Type B pancreatic cell (in vitro differentiated cells): ENCODE measurements at places on chromosomes 4 and X. TPM values are rescaled to one million over a fixed set of nuclear protein-coding genes. Genes with fewer than 3 reads are reported as not detected.

DNA sequence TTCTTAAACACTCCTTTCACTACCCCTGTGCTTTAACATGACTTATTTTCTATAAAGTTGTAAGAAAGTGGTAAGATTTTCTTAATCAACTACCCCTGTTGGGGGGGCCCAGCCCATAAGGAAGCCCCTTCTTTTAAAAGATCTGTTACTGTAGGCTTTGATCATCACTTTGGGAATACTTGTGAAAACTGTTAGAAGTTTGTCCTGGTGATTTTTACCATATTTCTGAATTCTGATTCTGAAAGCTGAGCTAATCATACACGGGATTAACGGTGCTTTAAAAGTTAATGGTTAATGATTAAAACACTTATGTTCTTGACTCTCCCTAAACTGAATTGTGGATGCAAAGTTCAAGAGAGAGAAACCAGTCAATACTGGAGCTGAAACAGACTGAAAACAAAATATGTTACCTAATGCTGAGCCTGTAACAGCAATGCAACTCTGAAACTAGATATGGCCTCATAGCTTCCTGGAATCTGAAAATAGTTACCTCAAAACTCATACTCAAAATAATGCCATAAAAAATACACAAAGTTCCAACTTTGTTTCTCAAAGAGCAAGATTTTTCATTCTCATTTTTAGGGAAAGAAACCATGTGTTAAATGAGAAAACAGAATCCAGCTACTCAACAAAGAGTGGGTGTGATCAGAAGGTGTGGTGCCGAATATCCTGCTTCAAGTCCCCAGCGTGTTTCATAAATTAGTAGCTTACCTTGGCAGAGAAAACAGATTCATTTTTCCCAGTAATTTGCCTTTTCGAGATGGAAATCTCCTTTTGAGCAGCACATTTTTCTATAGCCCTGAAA lies 31.6 kb downstream of the ADH7 start:
- DNase-seq = no peak

DNA sequence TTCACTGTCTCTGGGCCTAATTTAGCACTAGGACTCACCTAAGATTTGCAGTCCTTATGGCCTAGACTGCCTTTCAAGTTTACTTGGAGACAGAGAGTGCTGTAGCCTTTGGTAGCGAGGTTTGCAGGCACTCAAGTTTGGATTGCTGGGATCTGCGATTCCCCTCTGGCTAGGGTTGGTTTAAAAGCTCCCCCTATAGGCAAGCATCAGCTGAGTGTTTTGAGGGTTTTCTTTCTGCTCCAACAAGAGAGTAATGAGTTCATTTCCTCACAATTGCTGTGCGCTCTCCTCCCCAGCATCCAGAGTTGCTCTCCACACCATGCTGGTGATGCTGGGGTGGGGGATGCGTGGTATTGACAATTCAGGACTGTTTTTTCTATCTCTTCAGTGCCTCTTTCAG lies 206.9 kb downstream of the GLUD2 start:
- DNase-seq = no peak

GRCh38 chr4:153488006-153488891 lies 22.1 kb downstream of the TMEM131L start:
- no peak for DNase-seq

- no peak for DNase-seq
Measured at GRCh38 chr4:38752372-38752940, 30.3 kb downstream of the TLR10 start.

- DNase-seq = no peak
Measured at GRCh38 chr4:60930866-60931265, 269.3 kb upstream of the ADGRL3 start.

- no peak for DNase-seq
Measured at GRCh38 chr4:44235897-44236296, 212.7 kb downstream of the KCTD8 start.

DNA sequence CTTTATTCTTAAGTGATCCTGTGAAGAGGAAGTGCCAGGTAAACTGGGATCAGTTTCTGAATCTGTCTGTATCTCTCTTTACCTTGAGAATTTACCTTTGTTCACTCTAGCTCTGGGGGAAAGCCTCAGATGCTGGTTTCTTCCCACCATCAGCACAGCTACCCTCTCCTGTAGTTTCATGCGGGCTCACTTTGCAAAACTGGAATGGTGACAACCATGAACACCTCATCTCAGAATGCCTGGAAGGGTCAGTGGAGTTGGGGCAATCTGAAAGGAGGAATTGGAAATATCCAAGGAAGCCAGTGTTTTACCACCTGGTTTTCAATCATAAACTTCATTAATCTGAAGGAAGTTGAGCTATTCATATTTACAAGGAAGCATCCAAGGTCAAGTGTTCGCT lies 30.8 kb upstream of the DCX start:
- DNase-seq = no peak

DNA sequence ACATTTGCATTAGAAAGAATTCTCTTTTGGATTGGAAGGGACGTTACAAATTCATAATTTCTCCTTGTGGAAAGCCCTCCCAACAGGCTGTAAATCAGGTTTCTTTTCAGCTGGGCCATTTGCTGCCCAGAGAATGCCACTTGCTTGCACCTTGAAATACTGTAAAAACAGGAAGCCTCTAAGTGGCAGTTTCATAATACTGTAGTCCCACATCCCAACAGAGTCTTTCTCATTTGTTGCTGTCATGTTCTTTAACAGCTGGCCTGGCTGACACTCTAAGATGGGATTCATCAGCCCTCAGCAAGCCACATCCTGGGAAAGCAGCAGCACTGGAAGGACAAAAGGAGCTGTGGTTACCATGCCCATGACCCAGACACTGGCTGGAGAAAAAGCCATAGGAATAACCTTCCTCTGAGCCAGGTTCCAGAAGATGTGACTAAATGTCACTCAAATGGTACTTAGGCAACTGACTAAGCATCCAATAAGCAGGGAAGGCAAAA lies 221.9 kb upstream of the MBNL3 start:
- no peak for DNase-seq

- no peak for DNase-seq
Measured at GRCh38 chrX:19156186-19156585, 33.9 kb upstream of the ADGRG2 start.

GRCh38 chr4:90994851-90995574 lies 867.8 kb downstream of the CCSER1 start:
- DNase-seq = no peak

- DNase-seq = no peak
Measured at GRCh38 chrX:133410550-133410949, 4.7 kb downstream of the GPC4 start.

GRCh38 chr4:28427306-28428085 lies 1566.9 kb downstream of the STIM2 start:
- DNase-seq = no peak

DNA sequence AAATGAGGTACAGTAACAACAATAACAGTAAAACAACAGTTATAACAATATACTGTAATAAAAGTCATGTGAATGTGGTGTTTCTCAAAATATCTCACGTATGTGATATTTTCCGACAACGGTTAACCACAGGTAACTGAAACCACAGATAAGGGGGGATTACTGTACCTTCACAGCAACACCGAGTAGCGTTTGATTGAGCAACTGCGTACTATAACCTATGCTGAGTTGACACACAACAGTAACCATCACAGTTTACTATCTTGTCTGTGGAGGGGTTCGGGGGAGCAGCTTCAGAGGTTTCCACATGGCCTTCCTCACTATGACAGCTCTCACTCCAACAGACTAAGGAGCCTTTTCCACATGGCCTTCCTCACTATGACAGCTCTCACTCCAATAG lies 13.4 kb downstream of the RBMX2 start:
- no peak for DNase-seq

GRCh38 chr4:616911-617643 lies 8.3 kb upstream of the PDE6B start:
- DNase-seq = peak; percentile 64

- no peak for DNase-seq
Measured at GRCh38 chr4:2599304-2599654, 62.8 kb downstream of the FAM193A start.

- DNase-seq = no peak
Measured at GRCh38 chrX:19019996-19020395, 36.1 kb upstream of the PHKA2 start.

DNA sequence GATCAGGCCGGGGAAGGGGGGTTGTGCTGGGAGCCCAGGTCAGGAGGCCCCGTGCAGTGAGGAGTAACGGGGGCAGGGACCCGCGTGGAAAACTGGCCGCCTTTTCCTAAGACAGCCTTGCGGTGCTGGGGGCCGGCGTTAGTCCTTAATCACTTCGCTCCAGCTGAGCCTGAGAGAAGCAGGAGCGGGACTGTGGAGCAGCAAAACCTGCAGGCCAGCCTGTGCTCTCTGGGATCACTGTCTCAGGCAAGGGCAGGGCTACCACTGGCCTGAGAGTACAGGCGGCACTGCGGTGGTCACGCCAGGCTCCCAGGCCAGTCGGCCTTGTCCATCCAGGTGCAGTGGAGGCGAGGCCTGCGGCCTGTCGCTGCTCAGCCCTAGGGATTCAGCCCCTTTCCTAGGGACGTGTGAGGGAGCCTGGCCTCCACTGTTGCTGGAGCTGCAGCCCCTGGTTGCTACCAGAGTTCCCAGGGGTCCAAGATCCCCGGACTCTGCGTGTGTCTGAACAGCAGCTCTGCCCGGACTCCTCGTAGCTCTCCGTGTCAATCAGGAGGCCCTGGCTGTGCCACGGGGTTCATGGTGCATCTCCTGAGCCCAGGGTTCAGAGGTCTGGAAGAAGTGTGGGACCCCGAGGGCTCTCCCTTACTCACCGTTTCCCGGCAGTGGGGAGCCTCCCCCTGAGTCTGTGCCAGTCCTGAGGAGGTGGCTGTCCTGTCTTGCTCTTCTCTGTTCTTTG lies 2141.7 kb upstream of the TENM3 start:
- DNase-seq = no peak

DNA sequence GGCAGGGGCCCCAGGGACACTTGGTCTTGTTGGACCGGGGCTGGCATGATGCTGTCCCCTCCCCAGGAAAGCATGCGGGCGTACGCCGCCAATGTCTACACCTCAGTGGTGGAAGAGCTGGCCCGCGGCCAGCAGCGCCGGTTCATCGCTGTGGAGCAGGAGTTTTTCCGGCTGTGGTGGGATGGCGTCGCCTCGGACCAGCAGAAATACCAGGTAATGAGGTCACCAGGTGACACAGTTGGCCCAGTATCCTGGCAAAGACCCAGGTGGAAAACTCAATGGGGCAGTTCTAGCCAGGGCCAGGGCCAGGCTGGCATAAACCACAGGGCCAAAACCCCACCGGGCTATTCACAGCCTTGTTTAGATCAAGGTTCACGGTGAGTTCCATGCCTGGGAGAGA lies 1.5 kb downstream of the MAN2B2 start:
- no peak for DNase-seq

- no peak for DNase-seq
Measured at GRCh38 chr4:140705625-140706275, 50.4 kb downstream of the TBC1D9 start.

DNA sequence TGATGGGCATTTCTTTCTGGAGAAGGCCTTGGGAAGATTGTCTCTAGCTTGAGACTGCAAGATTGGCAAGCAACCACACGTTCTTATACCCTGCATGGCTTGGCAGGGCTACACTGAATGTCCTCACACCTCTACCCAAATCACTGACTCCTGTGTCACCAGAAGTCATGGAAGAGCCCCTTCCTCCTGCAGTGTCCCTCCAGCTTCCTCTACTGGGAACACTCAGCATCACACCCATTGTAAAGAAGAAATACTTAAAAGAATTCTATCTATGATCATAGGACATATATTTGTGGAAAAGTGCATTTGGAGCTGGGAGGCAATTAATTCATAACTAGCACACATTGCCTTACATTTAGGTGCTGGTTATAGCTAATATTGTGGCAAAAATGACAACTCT lies 113.1 kb downstream of the CCSER1 start:
- no peak for DNase-seq

DNA sequence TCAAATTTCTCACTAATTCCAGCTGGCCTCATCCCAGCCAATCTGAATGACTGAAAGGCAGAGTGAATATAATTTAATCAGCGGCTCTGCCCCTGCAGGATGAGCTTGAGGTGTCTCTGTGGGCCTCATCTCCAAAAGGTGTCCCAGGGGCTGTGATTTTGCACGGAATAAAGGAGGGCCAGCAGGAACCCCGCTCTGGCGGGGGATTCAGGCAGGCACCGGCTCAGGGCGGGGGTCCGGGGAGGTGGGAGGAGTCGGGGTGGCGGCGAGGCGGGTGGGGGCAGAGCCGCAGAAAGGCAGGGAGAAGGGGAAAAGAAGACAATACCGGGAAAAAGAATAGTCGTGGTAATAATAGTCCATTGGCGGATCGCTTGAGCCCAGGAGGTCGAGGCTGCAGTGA lies 16.0 kb upstream of the ERCC6L start:
- DNase-seq = no peak

CDKL2 gene
- 0.71 and 2.6 TPM in 2 replicates for total RNA-seq

DAPP1 gene
- total RNA-seq = 10.6 and 41.8 TPM in 2 replicates

PCDH18 gene
- 7.1 and 91.8 TPM in 2 replicates for total RNA-seq

RAB9A gene
- total RNA-seq = 26.4 and 43.3 TPM in 2 replicates

TNMD gene
- 1.1 and 2.3 TPM in 2 replicates for total RNA-seq

CLGN gene
- 3.0 and 6.4 TPM in 2 replicates for total RNA-seq
